ENCODE measurements at places on chromosomes 16 and 17.
A peak's percentile ranks its signal among the peaks of the same experiment; 100 is the strongest.

GRCh38 chr16:13426736-13427135 lies 493.2 kb upstream of the ERCC4 start:
- no peak for DNase-seq
- H3K4me1 ChIP-seq: no peaks in the 10 kb centered on the region
- no peak overlapping the region for H3K4me3 ChIP-seq
- peaks cover 3% of the 10 kb centered on the region for H3K27me3 ChIP-seq
- no peak overlapping the region for H3K27ac ChIP-seq
- no peaks in the 10 kb centered on the region for H3K36me3 ChIP-seq

DNA sequence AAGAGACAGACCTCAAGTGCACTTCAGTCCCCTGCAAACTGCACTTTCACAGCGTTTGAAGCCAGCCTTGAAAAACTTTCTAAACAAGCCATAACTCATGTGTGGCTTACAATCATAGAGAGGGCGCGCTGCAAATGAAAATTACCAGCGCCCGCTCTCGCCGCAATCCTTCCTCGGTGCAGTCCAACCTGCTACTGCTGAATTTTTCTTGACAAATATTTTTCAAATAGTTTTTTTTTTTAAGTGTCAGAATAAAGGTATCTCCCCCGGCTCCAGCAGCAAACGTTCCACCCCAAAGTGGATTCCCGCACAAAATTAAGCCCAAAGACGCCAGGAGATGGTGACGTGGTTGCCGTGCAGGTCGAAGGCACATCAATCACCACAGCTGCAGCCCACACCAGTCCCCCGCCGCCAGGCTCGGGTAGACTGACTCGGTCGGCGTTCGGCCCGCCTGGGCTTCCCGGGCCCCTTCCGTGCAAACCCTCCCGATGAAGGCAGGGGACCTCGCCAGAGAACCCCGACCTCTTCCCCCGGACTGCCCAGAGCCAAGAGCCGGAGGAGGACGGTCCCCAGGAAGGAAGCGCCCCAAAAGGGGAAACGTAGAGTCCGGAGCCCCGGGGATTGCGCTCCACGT lies 630 bp downstream of the GRB2 start:
- peaks cover 13% of the 10 kb centered on the region for H3K36me3 ChIP-seq
- H3K27me3 ChIP-seq: peaks cover 33% of the 10 kb centered on the region
- peaks cover 26% of the 10 kb centered on the region for H3K4me1 ChIP-seq
- H3K4me3 ChIP-seq: peak overlapping the region; percentile 94

DNA sequence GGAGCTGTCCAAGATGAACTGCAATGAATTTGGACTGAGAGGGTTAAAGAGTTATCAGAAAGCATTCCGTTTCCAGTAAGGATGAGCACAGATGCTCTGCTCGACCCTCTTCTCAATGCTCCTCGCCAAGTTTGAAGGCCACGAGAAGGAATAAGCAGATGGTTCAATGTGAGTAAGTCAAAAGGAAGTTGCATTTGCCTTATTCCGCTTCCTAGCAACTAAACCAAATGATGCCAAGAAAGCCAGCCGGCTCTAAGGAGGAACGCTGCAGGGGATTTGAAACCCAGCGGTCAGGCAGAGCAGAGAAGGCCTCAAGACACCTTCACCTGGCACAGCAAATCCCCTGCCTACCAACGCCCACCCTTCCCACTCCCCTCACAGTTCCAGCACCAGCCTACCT lies 52.1 kb upstream of the CNEP1R1 start:
- peaks cover 3% of the 10 kb centered on the region for H3K27me3 ChIP-seq
- H3K4me3 ChIP-seq: no peak overlapping the region
- no peak overlapping the region for H3K27ac ChIP-seq
- H3K36me3 ChIP-seq: peaks cover 6% of the 10 kb centered on the region
- peaks cover 56% of the 10 kb centered on the region for H3K4me1 ChIP-seq

GRCh38 chr17:4582101-4582501 lies 2.2 kb upstream of the SMTNL2 start:
- no peaks in the 10 kb centered on the region for H3K36me3 ChIP-seq
- H3K27ac ChIP-seq: no peak overlapping the region
- peaks cover 78% of the 10 kb centered on the region for H3K4me1 ChIP-seq
- no peak overlapping the region for H3K4me3 ChIP-seq
- no peak for DNase-seq

DNA sequence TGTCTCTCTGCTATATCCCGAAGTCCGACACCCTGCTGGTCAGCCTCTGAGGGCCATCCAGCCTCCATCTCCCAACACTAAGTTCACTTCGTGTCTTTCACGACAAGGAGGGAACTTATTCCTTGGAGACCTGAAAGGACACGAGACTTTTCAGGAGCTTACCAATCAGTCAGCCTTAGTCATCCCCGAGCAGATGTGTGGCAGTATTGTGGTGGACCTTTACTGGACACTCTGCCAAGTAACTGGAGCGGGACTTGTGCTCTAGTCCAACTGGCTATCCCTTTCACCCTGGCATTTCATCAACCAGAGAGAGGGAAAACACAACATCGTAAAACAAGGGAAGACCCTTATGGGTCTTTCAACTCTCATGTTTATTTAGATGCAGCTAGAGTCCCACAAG lies 87.1 kb downstream of the EMP2 start:
- peaks cover 6% of the 10 kb centered on the region for H3K36me3 ChIP-seq
- H3K27ac ChIP-seq: no peak overlapping the region
- no peak for DNase-seq
- peaks cover 11% of the 10 kb centered on the region for H3K27me3 ChIP-seq
- H3K4me3 ChIP-seq: no peak overlapping the region

DNA sequence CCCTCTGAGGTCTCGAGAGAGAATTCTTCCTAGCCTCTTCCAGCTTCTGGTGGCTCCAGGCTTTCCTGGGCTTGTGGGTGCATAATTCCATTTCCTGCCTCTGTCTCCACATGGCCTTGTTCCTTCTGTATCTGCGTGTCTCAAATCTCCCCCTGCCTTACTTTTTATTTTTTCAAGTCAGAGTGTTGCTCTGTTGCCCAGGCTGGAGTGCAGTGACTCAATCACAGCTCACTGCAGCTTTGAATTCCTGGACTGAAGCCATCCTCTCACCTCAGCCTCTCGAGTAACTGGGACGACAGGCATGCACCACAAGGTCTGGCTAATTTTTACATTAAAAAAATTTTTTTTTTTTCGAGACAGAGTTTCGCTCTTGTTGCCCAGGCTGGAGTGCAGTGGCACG lies 120.6 kb downstream of the SHISA9 start:
- no peaks in the 10 kb centered on the region for H3K36me3 ChIP-seq
- peaks cover 4% of the 10 kb centered on the region for H3K27me3 ChIP-seq
- no peak overlapping the region for H3K4me3 ChIP-seq

GRCh38 chr17:14318109-14318917 lies 17.4 kb downstream of the HS3ST3B1 start:
- no peak for DNase-seq
- peaks cover 19% of the 10 kb centered on the region for H3K36me3 ChIP-seq
- H3K4me3 ChIP-seq: peak overlapping the region; percentile 14
- no peak overlapping the region for H3K27ac ChIP-seq
- H3K4me1 ChIP-seq: peaks cover 91% of the 10 kb centered on the region
- peaks cover 7% of the 10 kb centered on the region for H3K27me3 ChIP-seq

DNA sequence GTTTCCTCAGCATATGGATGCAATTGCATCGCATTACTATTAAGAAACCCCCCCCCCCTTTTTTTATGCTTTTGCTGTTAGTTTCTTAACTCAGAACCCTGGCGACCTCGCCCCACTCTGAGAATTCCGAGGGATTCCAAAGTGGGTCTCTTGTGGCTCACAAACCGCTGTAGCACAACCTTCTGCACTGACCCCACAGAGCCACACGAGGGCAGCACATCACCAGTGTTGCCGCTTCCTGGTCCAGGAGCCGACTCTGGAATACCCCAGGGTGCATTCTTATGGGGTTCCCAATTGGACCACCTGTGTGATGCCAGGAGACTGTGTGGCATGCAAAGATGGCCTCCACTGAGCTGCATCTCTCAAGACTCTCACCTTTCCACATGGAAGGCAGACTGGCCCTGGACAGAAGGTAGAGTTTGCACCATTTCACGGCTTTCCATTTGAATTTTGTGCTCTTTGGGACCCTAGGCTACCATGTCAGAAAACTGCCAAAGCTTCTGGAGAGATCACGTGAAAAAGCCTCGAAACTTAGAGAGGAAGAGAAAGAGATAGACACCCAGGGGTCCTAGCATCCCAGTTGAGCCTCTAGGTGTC lies 432.7 kb upstream of the ASIC2 start:
- peak; percentile 74 for DNase-seq
- H3K36me3 ChIP-seq: no peaks in the 10 kb centered on the region
- H3K27ac ChIP-seq: no peak overlapping the region
- H3K4me3 ChIP-seq: no peak overlapping the region

DNA sequence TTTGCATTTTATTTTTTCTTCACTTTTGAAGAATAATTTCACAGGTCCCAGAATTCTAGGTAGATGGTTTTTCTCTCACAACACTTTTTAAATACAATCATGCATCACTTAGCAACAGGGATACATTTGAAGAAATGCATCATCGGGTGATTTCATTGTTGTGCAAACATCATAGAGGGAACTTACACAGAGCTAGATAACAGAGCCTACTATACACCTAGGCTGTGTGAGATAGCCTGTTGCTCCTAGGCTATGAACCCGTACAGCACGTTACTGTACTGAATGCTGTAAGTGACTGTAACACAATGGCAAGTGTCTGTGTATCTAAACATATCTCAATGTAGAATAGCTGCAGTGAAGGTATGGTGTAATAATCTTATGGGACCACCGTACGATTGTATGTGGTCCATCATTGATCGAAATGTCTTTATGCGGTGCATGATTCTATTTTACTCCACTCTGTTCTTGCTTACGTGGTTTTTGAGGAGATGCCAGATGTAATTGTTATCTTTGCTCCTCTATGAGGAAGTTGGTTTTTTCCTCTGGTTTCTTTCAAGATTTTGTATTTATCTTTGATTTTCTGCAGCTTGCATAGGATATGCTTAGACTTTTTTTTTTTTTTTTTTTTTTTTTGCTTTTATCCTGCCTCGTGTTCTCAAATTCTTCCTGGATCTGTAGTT lies 35.5 kb upstream of the TMEM92 start:
- H3K36me3 ChIP-seq: no peaks in the 10 kb centered on the region
- H3K4me1 ChIP-seq: no peaks in the 10 kb centered on the region
- H3K27me3 ChIP-seq: peaks cover 3% of the 10 kb centered on the region
- H3K27ac ChIP-seq: no peak overlapping the region

GRCh38 chr17:40499551-40500189 lies 1.8 kb downstream of the TNS4 start:
- H3K27ac ChIP-seq: peak overlapping the region; percentile 78
- H3K36me3 ChIP-seq: no peaks in the 10 kb centered on the region
- H3K4me3 ChIP-seq: peak overlapping the region; percentile 53
- H3K4me1 ChIP-seq: peaks cover 42% of the 10 kb centered on the region

DNA sequence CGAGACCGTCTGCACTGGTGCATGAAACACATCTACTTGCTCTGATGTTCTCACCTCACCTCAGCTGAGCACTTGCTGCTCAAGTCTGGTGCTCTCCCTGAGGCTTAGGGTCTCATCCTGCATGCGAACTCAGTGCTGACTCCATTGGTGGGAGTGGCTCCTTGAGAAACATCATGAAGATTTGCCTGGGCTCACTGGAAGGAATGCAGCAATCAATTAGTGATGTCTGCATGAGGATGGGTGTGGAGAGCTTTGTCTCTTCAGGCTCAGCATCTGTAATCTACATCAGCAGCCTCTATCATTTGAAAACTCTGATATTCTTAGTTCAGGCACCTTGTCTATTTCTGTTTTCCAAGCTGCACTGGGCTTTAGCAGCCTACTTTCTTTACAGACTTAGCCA lies 204.4 kb downstream of the IRF8 start:
- peaks cover 37% of the 10 kb centered on the region for H3K4me1 ChIP-seq
- no peaks in the 10 kb centered on the region for H3K36me3 ChIP-seq
- no peak overlapping the region for H3K4me3 ChIP-seq

- H3K27me3 ChIP-seq: peaks cover 13% of the 10 kb centered on the region
- peak; percentile 18 for DNase-seq
- H3K36me3 ChIP-seq: no peaks in the 10 kb centered on the region
- peak overlapping the region; percentile 75 for H3K27ac ChIP-seq
- H3K4me1 ChIP-seq: peaks cover 69% of the 10 kb centered on the region
These were observed 5.9 kb downstream of the CLEC19A start for GRCh38 chr16:19291475-19291874.

GRCh38 chr17:61175298-61176142 lies 224.1 kb upstream of the TBX2 start:
- no peak overlapping the region for H3K4me3 ChIP-seq
- no peaks in the 10 kb centered on the region for H3K27me3 ChIP-seq
- H3K4me1 ChIP-seq: peaks cover 19% of the 10 kb centered on the region
- peaks cover 20% of the 10 kb centered on the region for H3K36me3 ChIP-seq
- no peak for DNase-seq

DNA sequence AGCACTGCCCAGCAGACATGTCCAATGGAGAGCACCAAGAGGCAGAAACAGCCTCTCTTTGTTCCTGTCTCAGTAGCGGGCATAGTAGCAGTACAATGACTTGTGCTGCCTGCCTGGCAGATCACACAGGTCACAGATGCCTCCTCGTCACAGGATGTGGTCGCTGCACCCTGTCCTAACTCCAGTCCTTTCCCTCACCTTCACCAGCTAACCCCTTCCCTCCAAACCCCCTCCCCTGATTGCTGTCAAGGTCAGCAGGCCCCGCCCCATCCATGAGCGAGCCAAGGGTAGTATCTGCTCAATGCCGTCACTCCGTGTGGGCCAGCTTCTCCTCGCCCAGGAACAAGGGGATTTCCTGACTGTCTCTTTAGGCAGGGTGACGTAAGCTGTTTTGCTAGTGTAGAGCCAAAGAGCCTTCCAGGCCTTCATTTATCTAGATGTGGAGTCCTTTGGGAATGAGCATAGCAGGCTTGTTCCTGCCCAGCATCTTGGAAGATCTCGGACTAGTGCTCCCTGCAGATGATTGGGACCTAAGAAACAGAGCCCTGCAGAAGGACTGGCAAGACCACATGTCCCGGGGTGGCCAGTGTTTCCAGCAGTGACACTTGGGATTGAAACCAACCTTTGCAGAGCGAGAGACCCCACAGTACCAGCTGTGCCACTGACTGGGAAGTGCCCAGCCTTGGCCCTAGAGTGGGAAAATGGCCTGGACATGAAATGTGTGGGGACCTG lies 75.9 kb upstream of the TNRC6C start:
- peaks cover 51% of the 10 kb centered on the region for H3K4me1 ChIP-seq
- H3K27me3 ChIP-seq: peaks cover 44% of the 10 kb centered on the region
- H3K4me3 ChIP-seq: no peak overlapping the region
- H3K27ac ChIP-seq: no peak overlapping the region
- no peak for DNase-seq

GRCh38 chr16:84604477-84605013 lies 13.3 kb downstream of the COTL1 start:
- peaks cover 51% of the 10 kb centered on the region for H3K36me3 ChIP-seq
- H3K27ac ChIP-seq: peak overlapping the region; percentile 98
- no peaks in the 10 kb centered on the region for H3K27me3 ChIP-seq
- peaks cover 86% of the 10 kb centered on the region for H3K4me1 ChIP-seq

- peaks cover 19% of the 10 kb centered on the region for H3K36me3 ChIP-seq
- H3K4me1 ChIP-seq: peaks cover 29% of the 10 kb centered on the region
- peak overlapping the region; percentile 95 for H3K4me3 ChIP-seq
These were observed 738 bp upstream of the XPO6 start for GRCh38 chr16:28212532-28212873.

- no peaks in the 10 kb centered on the region for H3K27me3 ChIP-seq
- peaks cover 41% of the 10 kb centered on the region for H3K4me1 ChIP-seq
- peak overlapping the region; percentile 96 for H3K4me3 ChIP-seq
- H3K36me3 ChIP-seq: peaks cover 28% of the 10 kb centered on the region
- DNase-seq: no peak
- H3K27ac ChIP-seq: peak overlapping the region; percentile 67
These were observed 1.8 kb downstream of the KNOP1 start for GRCh38 chr16:19716183-19716582.

Measured in nephron progenitor cell (in vitro differentiated cells).